ENCODE measurements at places on chromosomes 6 and 20. TPM values are rescaled to one million over a fixed set of nuclear protein-coding genes. Genes with fewer than 3 reads are reported as not detected.
A peak's percentile ranks its signal among the peaks of the same experiment; 100 is the strongest.

GRCh38 chr20:3563133-3563532 lies 92.3 kb downstream of the ATRN start:
- DNase-seq: no peak

GRCh38 chr20:44231713-44232468 lies 15.2 kb upstream of the GDAP1L1 start:
- DNase-seq: no peak

Gene LBP
- not detected for total RNA-seq

DNA sequence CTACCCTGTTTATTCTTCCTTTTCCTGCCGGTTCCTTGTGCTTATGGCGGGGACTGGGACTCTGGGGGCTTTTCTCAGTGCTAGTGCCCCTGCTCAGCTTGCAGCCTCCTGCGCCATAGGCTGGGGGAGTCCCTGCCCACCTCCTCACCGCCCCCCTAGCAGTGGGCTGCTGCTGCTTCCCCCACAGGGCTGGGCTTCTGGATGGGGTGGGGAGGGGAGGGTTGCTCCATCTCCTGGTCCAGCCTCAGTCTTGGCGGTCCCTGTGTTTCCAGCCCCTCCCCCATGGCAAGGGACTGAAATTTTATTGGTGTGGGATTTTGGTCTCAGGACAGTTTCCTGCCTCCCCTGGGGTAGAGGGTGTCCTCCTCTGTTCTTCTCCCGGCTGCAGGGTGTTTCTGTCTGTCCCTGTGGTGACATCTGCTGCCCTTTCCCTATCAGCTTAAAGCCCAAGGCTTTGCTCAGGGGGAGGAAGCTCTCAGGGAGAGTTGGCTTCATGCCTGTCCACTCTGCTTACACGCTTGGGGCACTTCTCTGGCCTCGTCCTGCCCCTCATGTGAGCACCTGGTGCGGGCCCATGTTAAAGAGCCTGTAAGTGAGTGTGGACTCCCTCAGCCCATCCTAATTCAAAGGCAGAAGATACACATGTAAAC lies 100.6 kb downstream of the HIVEP1 start:
- no peak for DNase-seq

Gene TMEM200A
- total RNA-seq: 0.39 TPM

DNA sequence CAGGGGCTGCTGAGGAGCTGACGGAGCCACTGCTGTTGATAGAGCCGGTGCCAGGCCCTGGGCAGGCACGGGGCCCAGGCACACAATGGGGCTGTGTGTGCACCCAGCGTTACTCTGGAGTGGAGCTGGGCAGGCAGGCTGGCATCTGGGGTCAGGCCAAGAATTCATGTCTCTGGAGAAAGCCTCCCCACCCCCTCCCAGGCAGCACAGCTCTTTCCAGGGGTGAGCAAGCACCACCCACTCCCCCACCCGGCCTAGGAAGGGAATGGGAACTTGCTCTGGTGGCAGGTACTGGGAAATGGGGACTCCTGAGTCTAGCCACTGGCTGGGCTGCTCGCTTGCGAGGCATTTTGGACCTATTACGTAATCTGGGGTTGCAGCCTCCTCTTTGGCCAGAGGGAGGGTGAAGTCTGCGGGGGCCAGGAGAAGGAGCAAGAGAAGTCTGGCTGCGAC lies 22.7 kb downstream of the TFEB start:
- peak; percentile 84 for DNase-seq

DNA sequence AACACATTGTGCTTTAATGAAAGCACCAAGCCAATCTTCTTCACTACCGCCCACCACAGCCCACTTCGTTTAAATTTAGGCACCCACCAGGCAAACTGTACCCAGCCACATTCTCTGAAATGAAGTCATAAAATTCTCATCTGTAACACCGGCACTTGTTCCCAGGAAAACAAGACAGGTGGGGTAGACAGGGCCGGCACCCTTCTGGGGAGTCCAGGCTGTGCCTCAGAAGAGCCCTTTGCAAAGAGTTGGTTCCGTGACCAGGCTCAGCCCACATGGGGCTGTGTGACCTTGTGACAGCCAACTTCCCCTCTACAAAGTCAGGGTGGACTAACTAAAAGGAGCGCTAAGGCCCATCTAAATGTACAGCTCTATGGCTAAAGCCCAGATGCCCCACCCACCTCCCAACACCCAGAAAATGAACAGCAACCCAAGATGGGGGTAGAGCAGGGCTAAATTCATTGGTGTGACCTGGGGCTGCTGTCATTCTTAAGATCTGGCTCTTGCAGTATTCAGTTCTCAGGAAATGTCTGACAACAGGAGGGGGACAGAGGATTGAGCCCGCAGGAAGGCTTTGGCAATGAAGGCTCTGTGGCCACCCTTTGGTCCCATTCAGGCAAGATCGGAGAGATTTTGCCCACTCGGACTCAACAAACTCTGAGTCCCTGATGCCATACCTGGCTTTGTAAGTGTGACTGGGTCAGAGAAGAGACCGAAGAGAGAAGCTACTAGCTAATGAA lies 56.7 kb downstream of the TRERF1 start:
- no peak for DNase-seq

Gene HLA-DRB5
- total RNA-seq: 53.6 TPM

DNA sequence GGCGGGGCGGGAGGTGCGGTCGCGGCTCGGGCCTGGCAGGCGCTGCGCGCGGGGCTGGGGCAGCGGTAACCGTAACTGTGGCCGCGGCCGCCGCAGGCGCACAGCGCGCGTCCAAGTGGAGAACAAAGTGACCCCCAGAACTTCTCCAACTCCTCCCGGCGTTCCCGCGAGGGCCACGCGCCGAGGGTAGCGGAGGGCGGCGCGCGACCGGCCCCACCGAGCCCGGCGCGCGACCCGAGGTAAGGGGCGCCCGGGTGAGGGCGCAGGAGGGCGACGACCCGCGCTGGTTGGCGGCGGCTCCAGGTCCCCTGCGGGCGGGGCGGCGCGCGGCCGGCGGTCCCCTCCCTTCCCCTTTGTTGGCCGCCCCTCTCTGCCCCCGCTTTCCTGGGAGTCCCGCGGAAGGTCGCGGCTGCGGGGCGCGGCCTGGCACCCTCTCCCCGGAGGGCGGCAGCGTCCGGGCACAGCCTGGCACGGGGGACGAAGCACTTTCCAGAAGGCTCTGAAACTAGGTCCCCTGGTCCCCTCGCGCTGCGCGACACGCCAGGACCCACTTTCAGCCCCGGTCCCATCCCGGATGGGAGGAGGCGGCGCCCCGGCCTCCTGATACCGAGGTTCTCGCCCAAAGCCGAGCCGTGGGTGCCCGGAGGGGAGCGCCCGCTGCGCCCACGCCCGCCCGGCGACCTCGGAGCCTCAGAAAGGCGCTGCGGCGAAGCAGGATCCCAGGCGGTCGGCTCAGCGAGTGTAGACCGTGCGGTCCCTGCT lies at the start of gene TIAM2:
TIAM2 (plus strand) TSS at position 62 of the 762 bp plus-strand sequence. CDS start 133,909 bp downstream, outside the sequence.
- peak; percentile 25 for DNase-seq

DNA sequence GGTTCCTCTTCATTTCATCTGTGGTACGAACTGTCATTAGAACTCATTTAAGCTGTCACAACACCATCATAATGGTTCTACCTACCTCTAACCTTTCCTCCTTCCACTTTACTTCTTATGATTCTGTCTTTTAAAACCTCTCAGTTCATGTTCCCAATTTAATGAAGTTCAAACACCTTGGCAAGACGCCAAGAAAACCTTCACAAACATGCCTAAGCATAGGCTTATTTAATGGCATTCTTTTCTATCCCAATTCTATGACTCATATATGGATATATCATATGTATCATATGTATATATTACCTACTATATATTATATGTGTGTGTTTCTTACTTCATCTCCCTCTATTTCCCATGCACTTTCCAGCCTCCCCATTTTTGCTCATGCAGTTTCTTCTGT lies 283.4 kb upstream of the TBX18 start:
- DNase-seq: no peak

- no peak for DNase-seq
These were observed 86.1 kb upstream of the EZR start for GRCh38 chr6:158905277-158905676.

DNA sequence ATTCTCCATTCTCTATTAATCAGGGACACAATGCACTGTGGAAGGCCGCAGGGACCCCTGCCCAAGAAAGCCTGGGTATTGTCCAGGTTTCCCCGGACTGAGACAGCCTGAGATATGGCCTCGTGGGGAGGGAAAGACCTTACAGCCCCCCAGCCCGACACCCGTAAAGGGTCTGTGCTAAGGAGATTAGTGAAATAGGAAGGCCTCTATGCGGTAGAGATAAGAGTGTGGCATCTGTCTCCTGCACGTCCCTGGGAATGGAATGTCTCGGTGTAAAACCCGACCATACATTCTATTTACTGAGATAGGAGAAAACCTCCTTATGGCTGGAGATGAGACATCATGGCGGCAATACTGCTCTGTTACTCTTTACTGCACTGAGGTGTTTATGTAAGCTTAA lies 15.7 kb upstream of the EIF2S2 start:
- DNase-seq: no peak

Gene EYA4
- 14.4 TPM for total RNA-seq

Gene ECT2L
- 5.9 TPM for total RNA-seq

Gene CD24
- 0.66 TPM for total RNA-seq

Gene GGT7
- total RNA-seq: 15.4 TPM

DNA sequence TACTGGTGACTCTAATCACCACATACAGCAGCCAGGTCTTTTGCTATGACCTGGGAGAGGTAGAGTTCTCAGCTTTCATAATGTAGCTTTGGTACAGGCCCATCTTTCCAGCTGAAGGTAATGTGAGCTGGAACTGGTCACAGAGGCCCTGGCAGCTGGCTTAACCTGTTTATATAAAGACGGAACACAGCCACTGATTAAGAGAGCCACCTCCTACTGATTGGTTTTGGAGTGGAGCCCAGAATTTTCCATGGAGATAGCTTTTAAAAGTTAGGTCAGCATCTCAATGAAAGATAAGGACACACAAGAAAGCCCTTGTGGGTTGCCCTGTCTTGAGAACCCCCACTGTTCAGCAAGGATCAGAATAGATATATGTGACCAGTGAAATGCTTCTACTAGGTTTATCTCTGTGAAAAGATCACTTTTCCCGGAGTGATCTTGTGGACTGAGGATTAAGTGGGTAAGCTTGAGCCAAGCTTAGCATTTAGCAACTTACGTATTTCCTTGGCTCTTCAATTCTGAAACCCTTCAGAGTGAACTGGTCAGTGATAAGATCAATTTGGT lies 213.7 kb upstream of the CITED2 start:
- no peak for DNase-seq

Gene HS3ST5
- not detected for total RNA-seq

GRCh38 chr20:32792731-32793458 lies 26.9 kb upstream of the MAPRE1 start:
- no peak for DNase-seq

GRCh38 chr6:167757249-167757648 lies 69.5 kb upstream of the AFDN start:
- no peak for DNase-seq

GRCh38 chr6:108746836-108747575 lies 101.2 kb upstream of the ARMC2 start:
- DNase-seq: no peak

GRCh38 chr6:104689551-104690205 lies 170.0 kb downstream of the HACE1 start:
- DNase-seq: no peak

Gene TINAG
- total RNA-seq: 0.25 TPM

GRCh38 chr6:139372326-139373153 lies 1.9 kb downstream of the CITED2 start:
- no peak for DNase-seq
